ENCODE measurements at places on chromosomes 5 and 9.

DNA sequence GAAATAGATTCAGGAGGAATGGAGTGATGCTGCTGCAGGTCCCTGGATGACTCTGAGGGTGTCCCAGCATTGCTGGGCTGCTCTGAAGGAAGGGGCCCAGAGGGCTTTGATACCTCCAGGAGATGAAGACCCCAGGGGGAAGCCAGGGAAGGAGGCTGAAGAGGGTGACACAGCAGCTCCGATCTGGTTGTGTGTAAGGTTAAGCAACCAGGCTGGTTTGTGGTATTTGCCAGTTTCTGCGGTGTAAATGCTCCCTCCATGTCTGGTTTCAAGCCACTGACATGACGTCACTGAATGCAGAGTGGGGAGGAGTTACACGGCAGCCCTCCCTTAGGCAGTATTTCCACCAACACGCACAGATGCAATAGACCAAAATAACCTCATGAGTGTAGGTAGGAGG is 40.0 kb upstream of the ORM1 start:
- no peak for DNase-seq

- no peak for DNase-seq
Observed at GRCh38 chr9:551986-552929, 289.2 kb upstream of the DMRT1 start.

GRCh38 chr9:94157050-94157801 is 73.0 kb downstream of the PTPDC1 start:
- DNase-seq: peak; percentile 6

- DNase-seq: no peak
Observed at GRCh38 chr5:115423541-115423940, 121.0 kb downstream of the FEM1C start.

- DNase-seq: no peak
Observed at GRCh38 chr9:133735931-133736330, 2.2 kb downstream of the SARDH start.

- no peak for DNase-seq
Observed at GRCh38 chr5:13470263-13470662, 474.2 kb downstream of the DNAH5 start.

GRCh38 chr5:132413567-132413966 is 44.1 kb downstream of the SLC22A5 start:
- DNase-seq: no peak

DNA sequence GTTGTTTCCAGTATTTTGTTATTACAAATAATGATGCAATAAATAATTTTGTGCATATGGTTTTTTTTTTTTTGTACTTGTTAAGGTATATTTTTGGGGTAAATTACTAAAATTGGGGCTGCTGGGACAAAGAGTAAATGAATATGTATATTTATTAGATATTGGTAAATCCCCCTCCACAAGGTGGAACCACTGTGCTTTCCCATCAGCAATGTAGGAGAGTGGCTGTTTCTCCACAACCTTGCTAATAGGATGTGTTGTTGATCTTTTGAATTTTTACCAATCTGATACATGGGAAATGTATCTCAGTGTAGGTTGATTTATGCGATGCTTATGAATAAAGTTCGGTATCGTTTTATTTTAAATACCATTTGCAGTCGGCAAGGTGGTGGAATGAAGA is 118.1 kb downstream of the TRPM3 start:
- no peak for DNase-seq

- no peak for DNase-seq
Observed at GRCh38 chr5:109630093-109630492, 59.6 kb upstream of the MAN2A1 start.

DNA sequence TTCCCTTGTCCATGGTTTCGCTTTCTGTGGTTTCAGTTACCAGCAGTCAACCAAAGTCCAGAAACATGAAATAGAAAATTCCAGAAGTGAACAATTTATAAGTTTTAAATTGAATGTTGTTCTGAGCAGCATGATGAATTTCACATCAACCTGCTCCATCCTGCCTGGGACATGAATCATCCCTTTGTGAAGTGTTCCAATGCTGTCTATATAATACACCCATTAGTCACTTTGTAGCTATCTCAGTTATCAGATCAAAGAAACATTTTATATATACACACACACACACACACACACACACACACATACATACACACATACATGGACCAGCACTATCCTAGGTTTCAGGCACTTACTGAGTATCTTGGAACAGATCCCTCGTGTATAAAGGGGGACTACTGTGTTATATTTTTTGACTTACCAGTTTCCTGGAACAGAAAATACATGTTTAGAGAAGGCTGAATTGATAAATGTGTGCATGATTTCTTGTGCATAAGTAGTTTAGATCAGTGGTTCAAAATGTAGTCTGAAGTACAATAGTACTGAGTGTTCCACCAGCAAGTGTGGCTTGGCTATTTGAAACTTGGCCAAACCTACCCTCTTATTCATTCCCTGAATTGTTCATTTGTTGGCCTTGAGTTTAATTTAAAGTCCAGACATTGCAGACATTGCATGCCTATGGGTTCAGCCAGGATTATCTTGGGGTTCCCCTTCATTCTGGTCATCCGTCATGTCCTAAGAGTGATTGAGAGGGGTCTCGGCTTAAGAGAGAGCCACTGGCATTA is 510.0 kb downstream of the GADD45G start:
- no peak for DNase-seq

- no peak for DNase-seq
Observed at GRCh38 chr9:133701981-133702797, 36.0 kb downstream of the SARDH start.

Data from anterior cingulate cortex (tissue), 58 donors.